Dermis blood vessel endothelial cell (primary cell): ENCODE measurements at places on chromosomes 6 and 20. TPM values are rescaled to one million over a fixed set of nuclear protein-coding genes. Genes with fewer than 3 reads are reported as not detected.
A peak's percentile ranks its signal among the peaks of the same experiment; 100 is the strongest.

DNA sequence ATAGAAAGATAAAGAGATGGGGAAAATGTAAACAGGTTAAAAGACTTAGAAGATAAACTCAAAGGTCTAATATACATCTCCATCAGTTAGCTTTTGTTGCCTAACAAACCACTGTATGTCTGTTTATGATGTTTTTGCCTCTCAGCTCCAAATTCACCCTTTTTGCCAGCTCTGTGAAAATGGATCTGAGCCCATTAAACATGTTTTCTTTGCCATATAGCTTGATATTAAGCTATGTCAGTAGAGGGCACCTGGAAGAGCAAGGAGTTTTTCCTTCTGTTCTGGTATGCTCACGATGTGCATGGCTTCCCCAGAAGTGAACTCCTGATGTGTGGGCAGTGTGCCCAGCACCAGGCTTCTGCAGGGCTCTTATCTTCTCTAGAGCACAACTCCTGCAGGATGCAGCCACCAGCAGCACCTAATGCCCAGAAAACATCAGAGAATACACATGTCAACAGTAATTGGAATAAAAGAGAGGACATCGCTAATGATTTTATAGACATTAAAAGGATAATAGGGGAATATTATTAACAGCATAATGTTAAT, 14.6 kb upstream of the SNX9 start:
- DNase-seq: no peak

The RIMS1 gene
- 5.9 and 7.5 TPM in 2 replicates for total RNA-seq

GRCh38 chr6:152368751-152369624, 268.2 kb downstream of the SYNE1 start:
- no peak for DNase-seq

DNA sequence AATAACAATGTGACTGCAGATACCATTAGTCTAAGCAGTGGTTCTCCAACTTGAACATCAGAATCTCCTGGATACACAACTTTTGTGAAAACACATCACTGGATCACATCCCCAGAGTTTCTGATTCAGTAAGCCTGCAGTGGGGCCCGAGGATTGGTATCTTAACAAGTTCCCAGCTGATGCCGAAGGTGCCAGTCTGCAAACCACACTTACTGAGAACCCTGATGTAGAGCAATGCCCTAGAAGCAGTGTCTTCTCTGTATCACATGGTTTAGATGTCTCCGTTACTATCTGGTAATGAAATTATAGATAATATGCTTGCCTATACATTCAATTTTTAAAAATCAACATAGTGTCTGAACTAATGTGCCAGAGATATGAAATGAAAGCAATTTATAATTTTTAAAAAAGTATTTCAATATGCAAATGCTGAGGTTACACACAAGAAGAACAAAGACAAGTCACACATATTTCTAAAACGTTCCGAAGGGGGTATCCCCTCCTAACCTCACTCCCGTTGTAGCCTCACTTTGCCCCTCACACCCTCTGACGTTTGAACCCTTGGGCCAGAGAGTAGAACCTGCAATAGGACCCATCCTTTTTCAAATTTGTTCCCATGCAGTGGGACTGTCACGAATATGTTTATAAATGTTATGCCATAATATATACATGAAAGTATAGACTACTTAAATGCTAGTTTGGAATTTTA, 115.4 kb upstream of the SAMD5 start:
- DNase-seq: no peak

DNA sequence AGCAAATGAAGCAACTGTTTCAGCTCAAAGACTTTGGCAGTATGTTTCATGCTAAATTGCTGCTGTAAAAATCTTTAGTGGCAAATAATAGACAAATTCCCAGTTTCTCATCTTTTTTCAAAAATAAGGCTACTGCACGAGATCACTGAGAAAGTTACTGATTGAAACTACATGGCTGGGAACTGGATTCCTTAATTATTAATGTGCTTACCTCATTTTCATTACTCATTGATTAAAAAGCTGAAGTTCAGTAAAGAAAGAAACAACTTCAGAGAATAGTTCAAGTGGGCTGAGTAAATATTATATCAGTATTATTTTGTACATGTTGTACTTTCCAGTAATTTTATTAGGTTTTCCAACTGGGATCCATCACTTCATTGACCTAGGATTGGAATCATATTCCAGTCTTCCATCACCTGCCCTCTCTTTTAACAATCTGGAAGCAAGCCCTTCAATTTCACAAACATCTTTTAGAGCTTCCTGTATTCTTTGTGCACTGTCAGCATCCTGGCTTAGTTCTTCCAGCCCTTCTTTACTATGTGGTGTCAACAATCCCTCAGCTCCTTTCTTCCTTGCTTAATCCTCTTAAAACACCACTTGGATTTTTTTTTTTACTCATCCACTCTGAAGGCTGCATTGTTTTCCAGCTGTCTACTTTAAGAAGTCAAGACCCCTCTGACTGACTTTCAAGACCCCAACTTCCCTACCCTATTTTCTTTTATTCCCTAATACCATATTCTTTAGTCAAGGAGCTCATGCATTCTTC, 4.3 kb downstream of the MEI4 start:
- no peak for DNase-seq

GRCh38 chr6:56840467-56841380, 114.2 kb upstream of the BEND6 start:
- peak; percentile 93 for DNase-seq

The ZNF391 gene
- total RNA-seq: 1.1 and 1.4 TPM in 2 replicates
